ENCODE measurements at places on chromosomes 6 and 20.

DNA sequence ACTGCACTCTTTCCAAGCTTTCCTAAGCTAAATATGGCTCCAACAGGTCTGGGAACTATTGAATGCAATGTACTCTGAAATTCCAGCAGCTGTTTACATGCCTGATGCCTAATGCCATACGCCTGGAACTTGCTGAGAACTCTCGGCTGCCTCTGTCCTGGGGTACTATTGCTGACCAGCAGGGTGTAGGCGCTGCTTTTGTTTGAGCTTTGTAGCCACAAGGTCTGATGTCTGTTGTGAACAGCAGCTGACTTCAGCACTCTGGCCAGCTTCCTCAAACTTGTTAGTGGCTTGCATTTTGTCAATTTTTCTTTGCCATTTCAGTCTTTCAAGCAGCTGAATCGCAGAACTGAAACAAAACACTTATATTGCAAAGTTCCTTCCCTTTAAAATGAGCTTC, 26.7 kb downstream of the SAYSD1 start:
- no peak for DNase-seq

DNA sequence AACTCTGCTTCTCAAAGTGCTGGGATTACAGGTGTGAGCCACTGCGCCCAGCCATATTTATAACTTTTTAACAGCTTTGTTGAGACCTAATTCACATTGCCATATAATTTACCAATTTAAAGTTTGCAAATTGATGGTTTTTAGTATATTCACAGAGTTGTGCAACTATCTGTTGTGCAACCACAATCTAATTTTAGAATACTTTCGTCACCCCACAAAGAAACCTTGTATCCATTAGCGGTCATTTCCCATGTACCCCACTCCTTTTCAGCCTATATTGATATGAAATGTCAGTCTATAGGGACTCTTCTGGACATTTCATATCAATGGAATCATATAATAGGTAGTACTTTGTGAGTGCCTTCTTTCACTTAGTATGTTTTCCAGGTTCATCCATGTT, 55.8 kb downstream of the FOXO3 start:
- DNase-seq, result no peak

DNA sequence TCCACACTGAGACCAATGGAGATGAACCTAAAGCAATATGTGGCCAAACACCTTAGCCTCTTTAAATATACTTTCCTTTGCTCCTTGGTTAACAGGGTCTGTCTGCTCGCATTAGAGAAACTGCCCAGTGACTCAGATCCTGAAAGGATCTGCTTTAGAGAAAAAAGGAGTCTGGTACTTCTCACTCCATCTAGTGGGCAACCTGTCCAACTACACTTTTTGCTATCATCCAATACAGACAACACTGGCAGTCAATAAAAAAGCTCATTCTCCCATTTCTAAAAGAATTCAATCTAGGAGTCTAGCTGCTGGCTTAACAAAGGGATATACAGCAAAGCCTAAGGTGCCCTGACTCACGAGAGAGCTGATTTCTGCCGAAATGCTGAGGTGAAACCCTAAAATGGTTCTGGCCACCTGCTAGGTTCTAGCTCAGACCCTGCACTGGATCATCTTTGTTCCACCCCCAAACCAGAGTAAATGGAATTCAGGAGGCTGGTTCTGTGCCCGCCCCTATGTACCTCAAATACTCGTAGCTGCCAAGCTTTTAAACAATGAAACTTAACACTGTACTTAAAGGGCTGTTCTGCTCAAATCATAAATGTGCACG, 11.5 kb downstream of the GNL1 start:
- DNase-seq, result peak; percentile 32

GRCh38 chr6:108896111-108896661, 48.0 kb downstream of the ARMC2 start:
- no peak for DNase-seq

DNA sequence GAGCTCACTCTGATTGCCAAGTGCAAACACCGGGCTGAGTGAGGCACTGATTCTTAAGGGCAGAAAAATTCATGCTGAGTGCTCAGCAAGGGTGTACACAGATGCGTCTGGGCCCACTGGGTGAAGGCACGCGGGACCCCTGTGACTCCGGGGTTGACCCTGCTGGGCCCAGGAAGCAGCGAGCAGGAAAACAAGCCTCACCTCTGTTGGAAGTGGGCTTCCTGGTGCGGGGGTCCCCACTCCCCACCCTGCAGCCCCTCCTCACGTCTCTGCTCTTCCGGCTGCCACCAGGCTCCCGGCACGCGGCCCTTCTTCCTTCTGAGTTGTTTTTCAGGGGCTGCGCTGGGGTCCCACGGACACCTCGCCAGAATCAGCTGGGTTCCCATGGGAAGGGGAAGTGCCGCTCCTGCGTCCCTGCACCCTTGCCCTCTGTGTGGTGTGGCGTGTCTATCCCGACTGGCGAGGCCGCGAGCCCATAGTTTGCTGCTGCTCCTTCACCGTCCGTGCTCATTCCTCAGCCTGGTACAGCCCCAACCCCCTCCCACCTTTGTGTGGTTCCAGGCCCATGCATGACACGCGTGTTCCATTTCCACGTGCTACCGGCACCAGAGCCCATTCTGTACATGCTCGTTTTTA, 80.6 kb upstream of the BHLHE23 start:
- no peak for DNase-seq

- DNase-seq, result no peak
Measured at GRCh38 chr6:36851626-36852025, 12.4 kb upstream of the CPNE5 start.

DNA sequence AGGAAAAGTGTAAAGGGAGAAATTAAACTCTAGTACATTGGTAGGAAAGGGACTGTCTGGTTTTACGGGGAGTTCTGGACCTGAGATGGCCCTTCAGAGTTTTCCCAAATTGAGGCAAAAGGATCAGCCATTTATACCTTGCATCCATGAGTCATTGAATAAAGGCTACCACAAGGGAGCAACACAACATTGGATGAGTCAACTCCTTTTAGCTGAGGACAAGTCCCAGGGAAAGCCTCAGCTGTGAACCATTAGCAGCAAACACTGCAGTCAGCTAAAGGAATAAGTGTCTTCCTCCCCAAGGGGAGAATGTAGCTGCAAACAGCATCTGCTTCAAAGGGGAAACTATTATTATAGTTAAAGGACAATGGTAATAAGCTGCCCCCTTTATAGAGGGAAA, 468.7 kb upstream of the ID4 start:
- no peak for DNase-seq

DNA sequence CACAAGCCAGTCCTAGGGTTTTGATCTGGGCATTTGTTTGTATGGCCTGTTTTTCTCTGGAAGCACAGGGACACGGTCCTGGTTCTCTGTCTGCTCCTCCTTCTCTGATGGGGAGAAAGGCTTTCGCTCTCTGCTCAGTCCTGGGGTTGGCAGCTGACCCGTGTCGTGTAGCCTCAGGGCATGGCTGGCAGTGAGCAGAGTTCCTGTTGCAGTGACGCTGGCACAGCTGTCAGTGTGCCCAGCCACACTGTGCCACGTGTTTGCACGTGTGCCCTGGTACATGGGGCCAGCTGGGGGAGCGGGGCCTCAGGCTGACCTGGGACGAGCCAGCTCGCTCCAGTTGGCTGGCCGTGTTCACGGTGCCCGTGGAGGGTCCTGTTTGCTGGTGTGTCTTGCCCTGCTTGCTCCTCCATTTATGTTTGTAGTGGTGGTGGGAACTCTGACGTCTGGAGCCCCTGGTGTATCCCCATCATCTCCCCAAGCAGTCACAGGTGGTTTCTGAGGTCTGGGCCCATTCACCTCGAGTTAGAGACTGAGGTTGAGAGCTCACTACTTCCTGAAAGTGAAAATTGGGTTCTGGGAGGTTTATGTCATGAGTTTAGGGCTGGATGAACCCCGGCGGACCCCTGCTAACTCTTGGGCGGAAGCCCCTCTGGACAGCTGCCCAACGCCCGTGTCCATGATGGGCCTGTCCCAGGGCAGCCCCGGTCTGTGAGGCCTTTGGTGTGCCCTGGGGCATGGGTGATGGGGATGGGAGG, 10.2 kb upstream of the DNAJC5 start:
- DNase-seq, result no peak

GRCh38 chr6:47519279-47519678, 41.7 kb downstream of the CD2AP start:
- DNase-seq, result no peak

- DNase-seq, result peak; percentile 54
Measured at GRCh38 chr6:159968295-159969203, at the start of gene IGF2R. Gene IGF2R (plus strand): TSS chr6:159969082. CDS start chr6:159969247, 165 bp downstream.

DNA sequence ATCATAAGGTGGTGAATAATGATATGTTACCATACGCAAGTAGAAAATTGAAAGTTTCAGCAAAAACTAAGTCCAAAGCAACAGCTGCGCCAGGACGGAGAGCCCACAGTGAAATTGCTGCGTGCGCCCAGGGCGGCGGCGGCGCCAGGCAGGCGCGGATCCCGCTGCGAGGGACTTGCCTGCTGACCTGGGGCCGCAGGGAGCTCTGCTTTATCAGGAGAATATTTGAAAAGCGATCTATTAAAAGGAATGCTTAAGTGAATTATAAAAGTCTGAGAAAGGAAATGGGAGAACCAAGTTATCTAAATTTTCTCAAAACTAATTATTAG, 85.4 kb downstream of the THBS2 start:
- no peak for DNase-seq

All from NCI-H1930 (cell line).